NCI-H187 (cell line): ENCODE measurements at places on chromosomes 12 and 14.

GRCh38 chr14:94774344-94775090 lies 4.6 kb upstream of the GSC start:
- no peak for DNase-seq

DNA sequence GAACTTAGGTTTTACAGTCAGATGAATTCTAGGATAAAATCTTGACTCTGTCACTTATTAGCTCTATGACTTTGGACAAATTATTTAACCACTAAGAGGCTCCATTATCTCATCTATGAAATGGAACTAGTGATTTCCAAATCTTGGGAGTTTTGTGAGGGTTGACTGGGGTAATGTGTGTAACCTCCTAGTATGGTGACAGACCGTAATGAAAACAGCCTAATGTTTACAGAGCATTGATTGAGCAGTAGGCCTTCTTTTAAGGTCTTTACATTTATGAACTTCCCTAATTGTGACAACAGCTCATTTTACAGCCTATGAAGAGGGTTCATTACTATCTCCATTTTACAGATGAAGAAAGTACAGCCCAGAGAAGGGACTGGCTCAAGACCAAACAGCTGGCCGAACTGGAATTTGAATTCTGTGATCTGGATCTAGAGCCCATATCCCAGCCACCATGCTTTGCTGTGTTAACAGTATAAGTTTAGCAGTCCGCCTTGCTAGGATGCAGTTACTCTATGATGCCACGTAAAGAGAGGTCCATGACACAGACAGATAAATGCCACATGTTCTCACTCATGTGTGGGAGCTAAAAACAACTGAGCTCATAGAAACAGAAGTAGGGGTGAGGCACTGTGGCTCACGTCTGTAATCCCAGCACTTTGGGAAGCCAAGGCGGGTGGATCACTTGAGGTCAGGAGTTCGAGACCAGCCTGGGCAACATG lies 9.1 kb upstream of the FBXL14 start:
- DNase-seq, result no peak

- no peak for DNase-seq
Observed at GRCh38 chr12:122474324-122474716, 26.4 kb downstream of the ZCCHC8 start.

- DNase-seq, result no peak
Observed at GRCh38 chr14:72810201-72810600, 83.7 kb downstream of the DPF3 start.

- DNase-seq, result no peak
Observed at GRCh38 chr12:11154400-11154925, 16.5 kb upstream of the SMIM10L1 start.

- peak; percentile 70 for DNase-seq
Observed at GRCh38 chr12:13369474-13370056, 173.0 kb downstream of the EMP1 start.

DNA sequence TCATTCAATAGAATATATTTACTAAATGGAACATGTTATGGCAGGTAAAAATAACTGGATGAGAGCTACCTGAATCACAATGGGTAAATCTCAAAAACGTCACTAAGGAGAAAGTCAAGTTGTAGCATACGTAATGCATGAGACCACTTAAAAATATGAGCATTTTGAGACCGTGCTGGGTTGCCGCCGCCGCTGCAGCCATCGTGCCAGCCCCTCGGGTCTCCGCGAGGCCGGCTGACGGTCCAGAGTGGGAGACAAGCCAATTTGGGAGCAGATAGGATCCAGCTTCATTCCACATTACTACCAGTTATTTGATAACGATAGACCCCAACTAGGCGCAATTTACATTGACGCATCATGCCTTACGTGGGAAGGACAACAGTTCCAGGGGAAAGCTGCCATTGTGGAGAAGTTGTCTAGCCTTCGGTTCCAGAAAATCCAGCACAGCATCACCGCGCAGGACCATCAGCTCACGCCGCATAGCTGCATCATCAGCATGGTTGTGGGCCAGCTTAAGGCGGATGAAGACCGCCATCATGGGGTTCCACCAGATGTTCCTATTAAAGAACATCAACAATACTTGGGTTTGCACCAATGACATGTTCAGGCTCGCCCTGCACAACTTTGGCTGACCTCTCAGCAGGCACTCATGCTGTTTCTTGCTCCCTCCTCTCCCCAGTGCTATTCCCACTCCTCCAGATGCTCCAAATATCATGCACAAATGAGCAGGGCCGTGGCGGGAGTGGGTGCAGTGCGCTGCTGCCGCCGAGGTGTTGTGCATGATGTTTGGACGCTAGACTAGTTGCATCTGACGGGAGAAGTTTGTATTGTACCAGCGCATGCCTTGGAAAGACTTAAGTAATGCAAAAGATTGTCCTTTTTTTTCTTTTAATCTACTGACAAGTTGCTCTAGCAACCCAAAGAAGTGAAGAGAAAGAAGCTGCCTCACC lies 6.3 kb upstream of the BRMS1L start:
- DNase-seq, result no peak

DNA sequence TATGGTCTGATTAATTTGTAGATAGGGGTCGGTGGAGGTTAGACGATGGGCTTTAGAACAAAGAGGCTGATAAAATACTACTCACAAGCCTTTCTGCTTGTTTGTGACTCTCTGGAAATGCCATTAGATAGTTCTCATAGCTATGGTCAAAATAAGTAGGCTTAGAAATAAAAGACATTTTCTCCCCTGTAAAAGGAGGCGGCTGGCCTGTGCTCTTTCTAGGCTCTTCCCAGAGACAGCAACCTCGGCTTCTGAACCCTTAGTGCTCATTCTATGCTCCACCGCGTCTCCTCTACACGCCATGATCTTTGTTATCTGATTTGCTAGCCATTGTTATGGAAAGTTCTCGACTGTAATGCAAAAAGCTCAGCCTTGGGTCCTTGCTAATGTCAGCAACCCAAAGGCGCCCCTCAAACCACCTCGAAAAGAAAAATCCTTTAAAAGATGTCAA lies 64.5 kb downstream of the CRADD start:
- DNase-seq, result no peak

GRCh38 chr14:105326891-105327694 lies 12.5 kb downstream of the PACS2 start:
- no peak for DNase-seq

GRCh38 chr12:72369423-72369959 lies 97.3 kb downstream of the TRHDE start:
- no peak for DNase-seq

GRCh38 chr12:92707926-92708325 lies 5.1 kb downstream of the PLEKHG7 start:
- no peak for DNase-seq

DNA sequence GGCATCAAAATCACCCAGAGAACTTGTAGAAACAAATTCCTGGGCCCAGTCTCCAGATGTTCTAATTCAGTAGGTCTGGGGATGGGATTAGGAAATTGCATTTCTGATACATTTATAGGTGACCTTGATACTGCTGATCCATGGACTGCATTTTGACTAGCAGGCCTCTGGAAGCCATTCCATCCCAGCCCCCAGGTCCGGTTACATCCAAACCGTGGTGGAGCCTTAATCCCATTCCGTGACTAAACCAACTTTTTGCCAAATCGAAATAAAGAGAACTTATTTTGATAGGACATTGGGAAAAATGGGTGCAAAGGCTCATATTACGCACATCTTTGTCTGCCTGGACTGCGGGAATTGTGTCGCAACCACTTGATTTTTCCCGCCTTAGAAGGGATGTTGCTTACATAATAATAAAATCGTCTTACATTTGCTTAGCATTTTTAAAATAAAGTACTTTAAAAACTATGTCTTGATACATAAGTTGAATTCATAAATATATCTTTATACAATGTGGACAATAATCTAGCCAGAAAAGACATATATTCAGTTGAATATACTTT lies 5.8 kb upstream of the KCNA5 start:
- no peak for DNase-seq

DNA sequence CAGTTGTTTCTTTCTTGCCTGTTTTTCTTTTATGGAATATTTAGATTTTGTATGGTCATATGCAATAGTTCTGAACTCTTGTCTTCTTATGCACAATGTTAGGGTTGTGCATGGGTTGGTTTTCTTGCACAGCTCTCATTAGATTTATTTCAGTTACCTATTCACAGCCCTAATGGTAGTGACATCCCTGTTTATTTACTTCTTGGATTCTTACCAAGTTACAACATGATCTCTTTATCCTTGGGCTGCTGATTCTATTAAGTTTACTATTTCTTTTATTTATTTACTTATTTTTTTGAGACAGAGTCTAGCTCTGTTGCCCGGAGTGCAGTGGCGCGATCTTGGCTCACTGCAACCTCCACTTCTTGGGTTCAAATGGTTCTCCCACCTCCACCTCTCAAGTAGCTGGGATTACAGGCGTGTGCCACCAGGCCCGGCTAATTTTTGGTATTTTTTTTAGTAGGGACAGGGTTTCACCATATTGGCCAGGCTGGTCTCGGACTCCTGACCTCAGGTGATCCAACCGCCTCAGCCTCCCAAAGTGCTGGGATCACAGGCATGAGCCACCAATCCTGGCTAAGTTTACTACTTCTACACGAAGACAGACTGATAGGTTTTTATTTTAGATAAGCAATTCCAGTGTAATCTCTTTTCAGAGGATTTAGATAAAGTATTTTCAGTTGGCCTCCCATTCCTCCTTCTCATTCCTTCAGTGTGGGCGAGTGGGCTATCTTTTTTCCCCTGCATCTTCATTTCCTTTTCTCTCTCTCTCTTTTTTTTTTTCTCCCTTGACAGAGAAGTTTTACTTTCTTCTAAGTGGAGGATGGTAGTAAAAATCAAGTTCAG lies 395.1 kb upstream of the RGS6 start:
- no peak for DNase-seq

- no peak for DNase-seq
Observed at GRCh38 chr12:59834659-59835474, 239.0 kb downstream of the SLC16A7 start.

- DNase-seq, result peak; percentile 78
Observed at GRCh38 chr12:6827437-6827911, 733 bp upstream of the P3H3 start.

DNA sequence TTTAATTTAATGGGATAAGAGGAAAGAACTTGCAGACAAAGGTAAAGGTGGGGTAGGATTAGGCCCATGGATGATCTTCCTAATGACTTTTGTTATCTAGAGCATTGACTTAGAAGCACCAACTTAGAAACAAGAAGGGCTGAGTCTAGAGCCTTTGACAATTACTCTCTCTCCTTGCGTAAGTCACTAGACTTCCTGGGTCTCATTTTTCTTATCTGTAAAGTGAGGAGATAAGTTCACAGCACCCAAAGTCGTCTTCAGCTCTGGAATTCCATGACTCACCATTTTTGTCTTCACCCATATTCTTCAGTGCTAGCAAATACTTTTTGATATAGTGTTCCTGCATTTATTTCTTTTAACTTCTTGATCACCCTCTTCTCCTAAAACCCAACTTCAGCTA lies 75.7 kb downstream of the SSPN start:
- DNase-seq, result no peak

DNA sequence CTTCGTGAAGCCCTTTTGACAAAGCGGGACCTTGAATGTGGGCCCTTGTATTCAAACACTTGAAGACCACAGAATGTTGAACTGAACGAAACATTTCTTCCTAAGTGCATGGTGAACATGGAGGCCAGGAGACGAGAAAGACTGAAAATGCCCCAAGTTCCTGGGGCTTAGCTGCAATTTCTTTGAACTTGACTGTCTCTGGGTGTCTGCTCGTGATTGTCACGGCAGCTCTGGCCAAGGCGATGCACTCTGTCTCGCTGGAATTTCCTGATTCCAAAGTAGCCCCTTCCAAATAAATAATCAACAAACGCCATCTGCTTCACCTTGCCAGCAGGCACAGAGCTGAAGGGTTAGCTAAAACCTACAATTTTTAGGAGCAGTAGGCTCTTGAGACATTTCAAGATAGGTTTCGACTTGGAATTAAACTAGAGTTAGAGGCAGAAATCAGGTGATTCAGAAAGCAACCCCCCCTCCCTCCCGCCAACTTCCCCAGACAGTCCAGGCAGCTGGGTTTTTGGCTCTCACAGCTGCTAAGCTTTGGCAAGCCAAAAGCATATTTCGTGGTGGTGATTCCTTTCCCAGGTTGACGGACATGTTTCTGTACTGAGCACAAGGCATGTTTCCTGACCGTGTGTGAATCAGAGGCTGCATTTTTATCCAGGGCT lies 13.5 kb upstream of the IRF2BPL start:
- peak; percentile 52 for DNase-seq

DNA sequence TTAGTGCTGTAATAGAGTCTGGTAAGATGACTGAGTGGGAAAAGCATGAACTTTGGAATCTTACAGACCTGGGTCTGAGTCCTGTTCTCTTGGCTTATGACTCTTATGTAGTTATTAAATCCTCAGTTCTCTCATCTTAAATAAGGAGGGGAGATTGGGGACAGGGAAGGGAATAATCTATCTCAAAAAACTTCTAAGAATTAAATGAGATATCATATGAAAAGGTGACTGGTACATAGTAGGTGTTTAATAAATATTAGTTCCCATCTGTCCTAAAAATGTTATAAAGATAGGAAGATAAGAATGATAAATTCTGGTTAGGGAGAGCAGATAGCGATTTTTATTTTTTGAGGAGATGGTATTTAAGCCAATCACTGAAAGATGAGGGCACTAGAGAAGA lies 119.1 kb downstream of the INSM2 start:
- no peak for DNase-seq

- no peak for DNase-seq
Observed at GRCh38 chr12:27635349-27635972, 60.8 kb upstream of the REP15 start.

- no peak for DNase-seq
Observed at GRCh38 chr12:60832290-60832689, 1236.5 kb downstream of the SLC16A7 start.

GRCh38 chr14:21041676-21042433 lies at the start of gene RNASE7:
Gene RNASE7 (plus strand): TSS chr14:21042362. CDS start chr14:21042993, 631 bp downstream.
- no peak for DNase-seq

GRCh38 chr14:51677266-51677665 lies 25.6 kb downstream of the FRMD6 start:
- no peak for DNase-seq

- no peak for DNase-seq
Observed at GRCh38 chr12:116372815-116373214, 95.3 kb upstream of the MED13L start.

GRCh38 chr14:72023128-72024042 lies 91.2 kb downstream of the RGS6 start:
- no peak for DNase-seq

DNA sequence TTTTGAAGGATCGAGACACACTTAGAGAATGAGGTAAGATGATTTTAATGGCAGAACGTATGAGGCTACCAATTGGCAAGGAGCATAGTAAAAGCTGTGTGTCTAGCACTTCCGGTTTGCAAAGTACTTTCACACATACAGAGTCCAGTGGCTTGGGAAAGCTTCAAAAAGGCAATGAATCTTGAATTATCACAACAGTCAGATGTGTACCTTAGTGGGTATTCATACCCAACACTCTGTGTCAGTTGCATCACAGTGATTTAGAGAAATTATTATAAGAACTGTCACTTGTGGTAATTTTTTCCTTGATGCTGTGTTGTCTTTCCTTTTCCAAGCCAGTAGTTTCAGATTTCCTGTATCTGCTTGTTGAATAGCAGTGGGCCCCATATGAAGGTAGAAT lies 424.1 kb downstream of the PCNX1 start:
- DNase-seq, result no peak

GRCh38 chr12:58425481-58426392 lies 484.4 kb downstream of the ATP23 start:
- no peak for DNase-seq
